ENCODE measurements at places on chromosomes 16 and 17.

DNA sequence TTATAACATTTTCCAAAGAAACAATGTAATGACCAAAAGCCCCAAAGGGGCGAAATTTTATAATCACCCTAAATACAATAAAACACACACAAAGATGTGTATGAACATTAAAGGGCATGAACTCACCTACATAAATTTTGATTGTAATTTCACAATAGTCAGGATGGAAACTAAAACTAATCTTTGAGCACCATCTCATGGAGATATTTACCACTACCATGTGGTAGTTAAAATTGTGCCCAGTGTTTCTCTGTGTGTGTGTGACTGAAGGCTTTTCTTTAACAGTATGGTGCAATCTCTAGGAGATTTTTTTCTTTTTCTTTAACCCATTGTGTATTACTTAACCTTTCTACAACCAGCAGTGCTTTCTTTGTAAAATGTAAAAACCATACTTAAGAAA, 19.7 kb upstream of the MEIOC start:
- DNase-seq, result no peak

- peak; percentile 46 for DNase-seq
Observed at GRCh38 chr17:7173687-7174602, 5.2 kb downstream of the ASGR1 start.

DNA sequence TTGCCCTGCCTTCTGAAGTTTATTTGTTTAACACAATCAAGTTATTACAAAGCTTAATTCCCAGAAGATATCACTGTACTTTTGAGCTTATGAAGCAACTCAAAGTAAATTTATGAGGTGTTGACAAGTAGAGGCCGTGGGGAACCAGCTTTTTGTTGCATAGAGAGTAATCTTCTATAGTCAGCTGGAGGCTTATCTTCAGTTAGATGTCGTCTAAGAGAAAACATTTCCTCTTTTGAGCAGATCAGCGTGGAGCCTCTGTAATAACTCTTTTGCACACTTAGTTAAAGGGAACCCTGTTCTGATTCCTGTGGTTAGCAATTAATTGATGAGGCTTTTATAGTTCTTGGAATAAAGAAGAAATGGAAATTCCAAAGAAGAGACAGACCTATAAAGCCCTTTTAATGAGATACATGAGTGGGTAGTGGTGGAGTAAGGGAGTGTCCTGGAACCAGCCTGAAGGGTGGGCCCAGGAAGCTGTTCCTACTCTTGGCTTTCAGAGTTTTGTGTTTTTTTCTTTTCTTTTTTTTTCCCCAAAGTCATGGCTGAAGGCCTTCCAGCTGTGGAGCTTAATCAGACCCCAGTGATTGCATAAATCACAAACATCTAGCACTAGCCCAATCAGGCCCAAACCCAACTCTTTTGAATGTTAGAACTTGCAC, 28.9 kb upstream of the MAP3K14 start:
- DNase-seq, result peak; percentile 46

- DNase-seq, result no peak
Observed at GRCh38 chr17:48719642-48720265, 2.6 kb downstream of the PRAC1 start.

GRCh38 chr17:36493956-36494355, 7.5 kb downstream of the ZNHIT3 start:
- no peak for DNase-seq

DNA sequence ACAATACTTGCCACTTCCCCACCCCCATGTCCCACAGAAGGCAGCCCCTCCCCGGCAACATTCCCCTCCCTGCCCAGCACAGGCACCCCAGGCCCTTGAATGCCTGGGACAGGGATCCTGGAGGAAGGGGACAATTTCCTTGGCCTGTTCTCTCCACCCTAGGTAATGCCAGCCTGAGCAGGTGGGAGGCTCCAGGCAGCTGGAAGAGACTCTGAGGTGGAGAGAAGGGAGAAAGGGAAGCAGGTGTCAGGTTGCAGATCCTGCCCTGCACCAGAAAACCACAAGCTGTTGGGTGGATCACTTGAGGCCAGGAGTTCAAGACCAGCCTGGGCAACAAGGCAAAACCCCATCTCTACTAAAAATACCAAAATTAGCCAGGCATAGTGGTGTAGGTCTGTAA, 8.9 kb downstream of the MPP2 start:
- no peak for DNase-seq

GRCh38 chr17:65039336-65039988, 17.1 kb downstream of the GNA13 start:
- DNase-seq, result no peak
